NCI-H2171 treated with DMSO at 0.1 percent for 48 hours (cell line): ENCODE measurements at places on chromosomes 3 and 15.
A peak's percentile ranks its signal among the peaks of the same experiment; 100 is the strongest.

- peak; percentile 87 for DNase-seq
Observed at GRCh38 chr3:58556761-58557221, 19.8 kb upstream of the ACOX2 start.

DNA sequence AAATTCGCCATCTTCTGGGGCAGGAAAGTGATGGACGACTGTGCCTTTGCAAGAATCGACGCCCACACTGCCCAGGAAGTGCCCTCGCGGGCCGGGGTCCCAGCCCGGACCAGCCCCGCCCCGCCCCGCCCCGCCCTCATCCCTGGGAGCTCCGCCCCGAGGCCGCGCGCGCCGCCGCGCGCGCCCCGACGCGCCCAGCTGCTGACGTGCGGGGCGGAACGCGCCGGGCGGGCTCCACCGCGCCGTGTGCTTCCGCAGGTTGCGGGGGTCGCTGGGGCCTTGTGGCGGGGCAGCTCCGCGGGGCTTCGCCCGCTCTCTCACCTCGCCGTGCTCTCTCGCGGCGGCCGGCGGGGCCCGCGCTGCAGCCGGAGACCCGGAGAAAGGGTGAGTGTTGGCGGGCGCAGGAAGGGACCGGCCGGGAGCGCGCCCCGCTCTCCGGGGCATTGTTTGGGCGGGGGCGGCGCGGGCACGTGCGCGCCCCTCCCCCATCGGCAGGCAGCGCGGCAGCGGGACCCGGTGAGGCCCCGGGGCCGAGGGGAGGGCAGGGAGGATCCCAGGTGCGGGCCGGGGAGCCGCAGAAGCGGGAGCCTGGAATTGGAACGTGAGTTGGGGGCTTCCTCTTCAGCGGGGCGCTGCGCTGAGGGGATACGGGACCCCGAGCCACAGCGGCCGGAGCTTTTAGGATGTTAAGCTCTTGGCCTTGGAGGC is at the start of gene YEATS2:
TSS of gene YEATS2 (plus strand) at position 188 of the 708 bp plus-strand sequence. CDS start 17,366 bp downstream, outside the sequence.
- peak; percentile 76 for DNase-seq

- DNase-seq = no peak
Observed at GRCh38 chr3:65020281-65021160, 332.7 kb upstream of the ADAMTS9 start.

DNA sequence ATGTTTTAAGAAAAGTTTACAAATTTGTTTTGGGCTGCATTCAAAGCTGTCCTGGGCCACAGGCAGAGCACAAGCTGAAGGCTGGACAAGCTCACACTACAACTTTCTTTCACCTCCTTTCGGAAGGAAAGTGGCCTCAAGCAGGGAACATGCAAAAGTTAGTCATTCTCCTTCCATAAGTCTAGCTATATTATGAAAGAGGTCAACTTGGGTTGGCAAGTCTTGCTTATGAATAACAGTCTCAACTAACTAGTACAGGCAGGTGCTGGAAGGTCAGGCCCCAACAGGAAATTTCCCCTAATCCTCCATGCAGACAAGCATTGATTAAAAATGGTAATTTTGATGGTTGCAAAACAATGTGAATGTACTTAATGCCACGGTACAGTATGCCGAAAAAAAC is 69.4 kb downstream of the OSBPL10 start:
- DNase-seq = no peak

DNA sequence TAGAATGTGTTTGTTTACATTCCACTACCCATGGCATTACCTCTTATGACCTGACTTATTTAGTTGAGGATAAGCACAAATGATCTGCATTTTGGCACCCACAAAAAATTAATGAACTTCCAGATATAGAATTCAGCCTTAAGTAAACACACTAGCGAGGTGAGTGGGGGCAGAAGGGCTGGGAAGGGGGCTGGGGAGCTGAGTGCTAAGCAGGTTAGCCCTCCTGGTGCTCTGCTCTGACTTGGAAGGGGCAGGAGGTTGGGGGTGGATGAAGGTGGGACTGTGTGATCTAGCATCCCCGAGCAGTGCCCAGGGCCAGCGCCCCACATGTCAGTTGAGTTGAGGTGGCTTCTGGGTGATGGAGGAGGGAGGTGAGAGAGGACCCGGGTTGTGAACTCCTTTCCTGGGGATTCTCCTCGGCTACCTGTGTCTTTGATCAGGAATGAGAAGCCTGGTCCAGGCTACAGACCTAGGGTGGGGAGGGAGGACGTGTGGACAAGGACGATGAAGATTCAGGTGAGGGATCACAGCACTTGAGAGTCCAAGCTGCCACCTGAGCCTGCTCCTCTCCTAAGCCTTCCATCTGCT is 178.6 kb upstream of the SMAD3 start:
- DNase-seq = no peak

GRCh38 chr3:161104561-161105551 is at the start of gene B3GALNT1:
B3GALNT1 (minus strand) TSS chr3:161105349; CDS start chr3:161086754, 18,595 bp downstream.
- peak; percentile 56 for DNase-seq

GRCh38 chr3:43015991-43016865 is 37.1 kb downstream of the GASK1A start:
- no peak for DNase-seq

- no peak for DNase-seq
Observed at GRCh38 chr15:80559761-80560160, 135.3 kb upstream of the ABHD17C start.

GRCh38 chr3:111278959-111279358 is 207.3 kb downstream of the NECTIN3 start:
- DNase-seq = no peak

DNA sequence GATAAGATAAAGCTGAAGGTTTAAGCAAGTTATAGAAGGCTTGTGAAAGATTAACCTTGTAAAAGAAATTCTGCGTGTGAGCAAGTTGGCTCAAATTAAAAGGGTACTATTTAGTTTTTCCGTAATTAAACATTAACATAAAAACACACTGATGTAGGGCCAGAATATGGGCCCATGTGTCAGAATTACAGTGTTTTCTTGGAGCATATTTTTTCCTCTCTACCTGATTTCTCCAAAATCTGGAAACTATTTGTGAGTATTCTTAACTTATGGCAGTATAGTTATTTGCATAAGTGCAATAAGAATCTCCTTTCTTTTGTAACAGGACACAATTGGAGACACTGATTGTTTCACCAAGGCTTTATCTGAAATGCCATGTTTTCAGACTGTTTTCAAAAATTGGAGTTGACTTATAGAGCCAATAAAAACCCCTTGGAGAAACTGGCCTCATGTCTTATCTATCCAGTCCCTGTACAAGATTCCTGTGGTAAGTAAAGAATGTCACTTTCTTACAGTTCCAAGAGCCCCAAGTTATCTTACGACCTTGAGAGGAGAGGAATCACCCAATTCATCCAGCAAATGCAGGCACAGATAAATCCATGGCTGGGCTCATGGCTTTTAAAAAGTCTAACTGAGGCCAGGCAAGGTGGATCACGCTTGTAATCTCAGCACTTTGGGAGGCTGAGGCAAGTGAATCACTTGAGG is 47.8 kb upstream of the P2RY1 start:
- DNase-seq = no peak

DNA sequence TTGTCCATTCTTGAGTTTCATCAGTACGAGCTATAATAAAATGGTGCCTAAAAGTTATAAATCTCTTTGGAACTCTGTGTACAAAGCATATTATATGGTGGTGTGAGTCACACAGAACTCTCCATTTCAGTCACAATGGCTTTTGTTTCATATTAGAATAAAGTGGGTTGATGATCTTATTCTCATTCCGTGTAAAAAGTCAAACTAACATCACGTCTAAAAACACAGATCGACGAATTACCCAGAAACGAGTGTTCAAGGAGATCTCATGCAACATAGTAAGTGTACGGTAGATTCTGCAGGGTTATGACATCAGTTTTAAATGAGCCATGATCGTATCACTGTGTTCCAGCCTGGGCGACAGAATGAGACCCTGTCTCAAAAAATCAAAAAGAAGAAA is 122.4 kb downstream of the FOXP1 start:
- no peak for DNase-seq

GRCh38 chr15:63668601-63669000 is 71.4 kb downstream of the FBXL22 start:
- DNase-seq = no peak

DNA sequence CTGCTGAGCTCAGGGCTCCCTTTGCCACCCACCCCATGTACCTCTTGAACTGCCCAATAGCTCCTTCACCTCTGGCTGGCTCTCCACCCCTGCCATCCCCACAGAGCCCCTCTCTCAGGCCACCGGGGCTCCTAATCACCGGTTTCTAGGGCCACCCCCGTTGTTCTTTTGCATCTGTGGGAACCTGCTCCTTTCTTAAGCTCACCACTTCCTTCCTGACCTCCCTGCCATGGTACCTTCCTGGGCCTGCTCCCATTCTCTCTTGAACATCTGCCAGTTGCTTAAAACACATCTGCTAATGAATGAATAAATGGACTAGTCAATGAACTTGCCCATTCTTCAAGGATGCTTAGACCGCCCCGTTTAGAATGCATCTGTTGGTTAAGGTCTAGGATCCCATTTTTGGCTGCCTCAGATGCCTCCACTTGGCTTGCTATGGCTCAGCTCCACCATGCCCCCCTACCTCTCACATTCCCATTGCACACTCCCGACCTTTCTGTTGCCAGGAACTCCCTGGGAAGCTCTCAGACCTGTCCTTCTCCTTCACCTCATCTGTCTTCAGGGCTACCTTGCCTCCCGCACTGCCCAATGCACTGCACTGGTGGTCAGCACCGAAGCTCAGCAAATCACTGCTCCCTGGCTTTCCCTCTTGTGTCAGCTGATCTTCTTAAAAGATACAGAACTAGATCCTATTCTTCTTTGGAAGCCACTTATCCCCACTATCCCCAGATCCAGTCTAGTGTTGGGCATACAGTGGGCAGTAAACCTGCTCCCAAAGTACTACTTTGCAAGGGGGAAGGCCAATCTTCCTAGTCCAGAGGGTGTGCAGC is 9.1 kb downstream of the AMOTL2 start:
- DNase-seq = no peak
